Renal cortex interstitium (tissue), 15 donors: ENCODE measurements at places on chromosomes 1 and 21. TPM values are rescaled to one million over a fixed set of nuclear protein-coding genes. Genes with fewer than 3 reads are reported as not detected.

DNA sequence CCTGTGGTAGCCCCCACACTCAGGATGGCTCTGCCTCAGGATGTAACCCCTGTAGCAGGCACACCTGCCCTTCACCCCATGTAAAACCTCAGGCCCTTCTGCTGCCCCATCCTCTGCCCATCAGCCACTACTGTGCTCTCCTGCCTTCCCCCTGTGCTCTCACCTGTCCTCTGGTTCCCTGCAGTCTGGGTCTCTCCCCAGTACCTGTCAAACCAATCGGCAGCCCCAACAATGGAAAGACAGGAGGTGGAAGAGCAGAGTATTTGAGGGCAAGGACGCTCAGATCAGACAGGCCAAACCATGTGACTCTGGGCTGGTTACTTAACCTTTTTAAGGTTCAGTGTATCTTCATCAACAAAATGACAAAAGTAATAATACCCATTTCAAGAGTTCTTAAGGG is 30.9 kb downstream of the SMIM12 start:
- DNase-seq: no peak

ARHGEF19 gene
- polyA plus RNA-seq: 22.2 TPM

DNA sequence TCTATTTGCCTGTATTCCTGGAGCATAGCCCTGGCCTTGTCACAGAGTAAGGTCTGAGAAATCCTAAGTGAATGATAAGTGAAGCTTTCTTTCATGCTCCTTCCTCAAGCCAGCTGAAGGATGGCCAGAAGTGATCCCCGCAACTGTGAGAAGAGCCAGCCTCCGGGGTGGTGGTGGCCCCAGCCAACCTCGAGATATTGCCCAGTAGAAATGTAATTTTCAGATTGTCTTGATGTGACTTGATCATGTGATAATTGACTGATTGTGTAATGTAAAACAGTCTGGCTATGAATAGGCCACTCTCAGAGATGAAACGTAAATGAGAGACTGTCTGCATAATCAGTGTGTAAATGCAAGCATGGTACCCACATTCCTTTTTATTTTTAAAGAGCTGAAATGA is 242.4 kb upstream of the CAMK1G start:
- DNase-seq: no peak

GJC2 gene
- 1.0 TPM for polyA plus RNA-seq

- DNase-seq: no peak
These were observed 4.5 kb downstream of the SDCCAG8 start for GRCh38 chr1:243260221-243260880.

GRCh38 chr1:197392541-197392940 is 124.5 kb downstream of the CRB1 start:
- no peak for DNase-seq

GRCh38 chr1:182235604-182235951 is 156.0 kb downstream of the GLUL start:
- DNase-seq: no peak

GRCh38 chr1:197976368-197976767 is 59.2 kb downstream of the LHX9 start:
- no peak for DNase-seq

GRCh38 chr1:22123071-22123390 is 19.9 kb downstream of the WNT4 start:
- DNase-seq: no peak

DNA sequence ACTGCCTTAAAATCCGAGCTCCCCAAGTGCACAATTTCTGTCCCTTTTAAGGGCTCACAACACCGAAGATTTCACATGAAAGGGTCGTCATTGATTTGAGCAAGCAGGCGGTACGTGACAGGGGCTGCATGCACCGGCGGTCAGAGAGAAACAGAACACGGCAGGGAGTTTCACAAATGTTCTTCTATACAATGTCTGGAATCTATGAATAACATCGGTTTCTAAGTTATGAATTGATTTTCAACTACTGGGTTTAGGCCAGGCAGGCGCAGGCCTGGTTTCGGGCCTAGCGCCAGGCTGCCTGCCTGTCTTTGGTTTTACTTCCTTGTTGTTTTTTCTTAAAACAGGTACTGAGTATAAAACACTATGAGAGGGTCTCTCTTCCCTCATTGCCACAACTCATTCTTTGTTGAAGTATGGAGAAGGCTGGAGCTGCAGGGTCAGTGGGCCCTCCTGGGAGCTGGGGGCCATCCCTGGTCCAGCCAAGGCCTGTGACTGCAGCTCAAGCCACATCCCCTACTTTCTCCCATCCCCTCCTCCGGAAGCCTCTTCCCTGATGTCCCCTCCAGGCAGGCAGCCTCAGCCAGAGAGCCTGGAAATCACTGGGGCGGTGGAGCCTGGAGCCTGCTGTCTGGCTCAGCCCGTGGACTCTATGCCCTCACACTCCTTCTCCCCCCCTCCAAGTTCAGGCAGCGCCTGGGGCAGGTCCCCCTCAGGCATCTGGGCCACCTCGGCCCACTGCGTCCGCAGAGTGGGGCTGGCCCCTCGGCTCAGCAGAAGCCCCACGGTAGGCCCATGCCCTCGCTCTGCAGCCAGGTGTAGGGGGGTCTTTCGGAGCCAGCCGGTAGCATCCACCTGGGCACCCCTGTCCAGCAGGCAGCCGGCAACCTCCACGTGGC is 2.4 kb downstream of the ANKRD65 start:
- DNase-seq: no peak

- DNase-seq: no peak
These were observed 35.6 kb downstream of the LRRN2 start for GRCh38 chr1:204649721-204650521.

TNNI3K gene
- 2.7 TPM for polyA plus RNA-seq

BSND gene
- polyA plus RNA-seq: 3.3 TPM

- no peak for DNase-seq
These were observed 161.0 kb upstream of the HP1BP3 start for GRCh38 chr1:20948101-20948500.

ITLN2 gene
- not detected for polyA plus RNA-seq

DNA sequence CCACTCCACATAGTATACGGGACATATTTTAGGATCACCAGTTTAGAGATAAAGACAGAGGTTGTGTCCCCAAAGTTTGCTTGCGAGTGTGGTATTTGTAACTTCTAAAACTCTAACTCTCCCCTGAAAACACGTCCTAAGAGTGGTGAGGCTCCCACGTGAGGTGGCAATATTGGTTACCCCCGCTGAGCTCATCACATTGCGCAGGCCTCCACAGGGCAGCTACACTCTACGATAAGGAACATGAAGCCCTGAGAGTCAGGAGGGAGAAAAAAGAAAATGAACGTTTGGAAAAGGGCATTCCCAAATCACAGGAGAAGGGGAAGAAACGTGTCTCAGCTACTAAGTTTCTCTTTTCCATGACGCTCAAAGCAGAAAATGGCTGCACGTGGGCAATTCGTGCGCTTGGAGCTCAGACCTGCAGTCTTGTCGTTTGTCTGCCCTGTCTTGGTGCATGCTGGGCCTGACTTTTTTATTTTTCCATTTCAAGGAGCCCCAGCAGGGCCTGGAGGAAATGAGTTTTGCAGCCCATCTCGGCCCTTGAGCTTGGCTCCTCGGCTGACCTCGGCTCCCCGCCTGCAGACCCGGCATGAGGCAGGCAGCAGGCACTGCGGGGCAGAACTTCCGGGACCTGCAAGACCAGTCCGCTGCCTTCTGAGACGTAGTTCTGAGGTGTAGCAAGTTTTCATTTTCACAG is 25.7 kb downstream of the ERG start:
- no peak for DNase-seq

- no peak for DNase-seq
These were observed 184.3 kb downstream of the CYYR1 start for GRCh38 chr21:26388731-26389231.

GRCh38 chr1:16296643-16297042 is 55.6 kb downstream of the FBXO42 start:
- DNase-seq: no peak
